Glomerular endothelial cell (primary cell): ENCODE measurements at places on chromosomes 11 and 22.

GRCh38 chr11:93545566-93545965 is 2.4 kb upstream of the SMCO4 start:
- DNase-seq: no peak

DNA sequence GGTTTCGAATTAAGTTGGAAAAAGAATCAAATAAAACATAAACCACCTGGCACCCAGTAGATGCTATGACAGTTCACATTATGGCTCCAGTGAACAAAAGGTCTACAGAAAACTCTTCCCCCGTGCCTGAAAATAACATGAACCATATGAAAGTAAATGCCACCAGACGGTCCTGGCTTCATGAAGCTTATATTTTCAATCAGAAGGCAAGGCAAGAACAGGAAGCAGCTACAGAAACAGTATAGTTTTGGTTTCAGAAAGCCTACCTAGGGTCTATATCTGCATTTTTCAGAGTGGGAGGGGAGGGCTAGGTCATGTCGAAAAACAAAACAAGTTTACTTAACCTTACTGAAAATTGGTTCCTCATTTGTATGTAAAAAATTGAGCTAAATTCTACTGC is 9.8 kb downstream of the RAB30 start:
- DNase-seq: no peak

- DNase-seq: no peak
Measured at GRCh38 chr11:71530602-71531001, 3.5 kb downstream of the KRTAP5-7 start.

GRCh38 chr22:32854351-32854804 is 52.9 kb downstream of the TIMP3 start:
- no peak for DNase-seq

DNA sequence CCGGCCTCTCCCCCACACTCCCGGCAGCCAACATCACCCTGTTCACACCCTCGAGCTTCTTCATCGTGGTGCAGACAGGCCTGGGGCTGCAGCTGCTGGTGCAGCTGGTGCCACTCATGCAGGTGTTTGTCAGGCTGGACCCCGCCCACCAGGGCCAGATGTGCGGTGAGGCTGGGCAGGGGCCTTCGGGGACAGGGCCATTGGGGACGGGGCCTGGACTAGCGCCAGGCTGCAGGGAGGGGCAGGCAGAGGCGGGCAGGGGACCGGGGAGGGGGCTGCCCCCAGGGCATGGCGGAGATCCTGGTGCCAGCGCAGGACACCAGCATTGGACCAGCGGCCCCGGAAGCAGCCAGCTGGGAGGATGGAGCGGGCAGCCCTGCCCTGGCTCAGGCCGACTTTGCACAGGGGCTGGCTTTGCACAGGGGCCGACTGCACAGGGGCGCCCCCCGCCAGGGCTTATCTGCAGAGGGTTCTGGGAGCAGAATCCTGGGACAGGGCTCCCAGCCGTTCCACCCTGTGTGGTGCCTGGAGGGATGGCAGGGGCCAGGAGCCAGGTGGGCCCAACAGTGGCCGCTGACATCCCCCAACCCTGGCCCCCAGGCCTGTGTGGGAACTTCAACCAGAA is 8.6 kb downstream of the MUC5B start:
- no peak for DNase-seq

GRCh38 chr11:119545978-119546915 is 123.3 kb upstream of the THY1 start:
- DNase-seq: no peak

- no peak for DNase-seq
Measured at GRCh38 chr11:122697636-122698167, 42.2 kb downstream of the UBASH3B start.
